ENCODE measurements at places on chromosomes 16 and 17.

GRCh38 chr17:65219124-65219523 is 82.0 kb downstream of the RGS9 start:
- no peak for DNase-seq

DNA sequence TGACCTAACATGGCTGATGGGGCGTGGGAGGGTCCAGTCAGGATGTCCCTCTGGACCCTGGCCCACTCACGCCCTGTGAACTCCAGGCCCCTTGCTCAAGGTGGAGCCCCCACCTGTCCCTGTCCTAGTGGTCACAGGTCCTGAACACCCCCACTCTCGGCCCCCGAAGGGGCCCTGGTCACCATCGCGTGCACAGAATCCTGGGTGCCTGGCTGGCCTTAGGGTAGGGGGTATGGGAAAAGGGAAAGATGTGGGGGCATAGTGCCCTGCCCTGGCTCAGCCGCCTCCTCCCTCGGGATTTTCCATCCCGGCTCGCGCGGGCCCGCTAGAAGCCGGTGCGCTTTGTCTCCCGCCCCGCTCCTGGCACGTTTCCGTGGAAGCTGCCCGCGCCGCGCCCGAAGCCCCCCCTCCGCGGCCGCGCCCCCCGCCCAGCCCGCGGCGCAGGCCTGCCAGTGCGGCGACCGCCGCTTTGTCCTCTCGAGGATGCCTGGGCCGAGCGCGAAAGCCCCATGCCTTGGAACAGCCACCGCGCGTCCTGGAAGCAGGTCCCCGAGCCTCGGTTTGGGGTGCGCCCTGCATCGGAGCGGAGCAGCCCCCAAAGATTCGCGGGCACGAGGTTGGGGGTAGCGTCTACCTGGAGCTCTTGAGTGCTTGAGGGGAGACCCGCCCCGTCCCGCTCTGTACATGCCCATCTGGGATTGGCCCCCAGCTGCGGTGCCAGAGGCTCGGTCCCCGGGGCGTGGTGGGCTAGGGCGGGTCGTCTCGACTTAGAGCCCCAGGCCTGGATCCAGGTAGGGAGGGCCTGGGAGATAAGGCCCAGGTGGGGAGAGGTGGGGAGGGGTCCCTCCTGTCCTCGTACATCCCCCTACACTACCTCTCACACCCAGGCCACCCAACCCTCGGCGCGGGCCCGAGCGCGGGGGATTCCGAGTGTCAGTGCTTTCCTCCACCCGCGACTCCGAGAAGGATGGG is 1.3 kb downstream of the SMPD3 start:
- no peak for DNase-seq

GRCh38 chr17:1713878-1714426 is 3.8 kb upstream of the TLCD2 start:
- DNase-seq: peak; percentile 43

- DNase-seq: peak; percentile 68
Measured at GRCh38 chr16:30053376-30054015, 12.1 kb upstream of the ALDOA start.

DNA sequence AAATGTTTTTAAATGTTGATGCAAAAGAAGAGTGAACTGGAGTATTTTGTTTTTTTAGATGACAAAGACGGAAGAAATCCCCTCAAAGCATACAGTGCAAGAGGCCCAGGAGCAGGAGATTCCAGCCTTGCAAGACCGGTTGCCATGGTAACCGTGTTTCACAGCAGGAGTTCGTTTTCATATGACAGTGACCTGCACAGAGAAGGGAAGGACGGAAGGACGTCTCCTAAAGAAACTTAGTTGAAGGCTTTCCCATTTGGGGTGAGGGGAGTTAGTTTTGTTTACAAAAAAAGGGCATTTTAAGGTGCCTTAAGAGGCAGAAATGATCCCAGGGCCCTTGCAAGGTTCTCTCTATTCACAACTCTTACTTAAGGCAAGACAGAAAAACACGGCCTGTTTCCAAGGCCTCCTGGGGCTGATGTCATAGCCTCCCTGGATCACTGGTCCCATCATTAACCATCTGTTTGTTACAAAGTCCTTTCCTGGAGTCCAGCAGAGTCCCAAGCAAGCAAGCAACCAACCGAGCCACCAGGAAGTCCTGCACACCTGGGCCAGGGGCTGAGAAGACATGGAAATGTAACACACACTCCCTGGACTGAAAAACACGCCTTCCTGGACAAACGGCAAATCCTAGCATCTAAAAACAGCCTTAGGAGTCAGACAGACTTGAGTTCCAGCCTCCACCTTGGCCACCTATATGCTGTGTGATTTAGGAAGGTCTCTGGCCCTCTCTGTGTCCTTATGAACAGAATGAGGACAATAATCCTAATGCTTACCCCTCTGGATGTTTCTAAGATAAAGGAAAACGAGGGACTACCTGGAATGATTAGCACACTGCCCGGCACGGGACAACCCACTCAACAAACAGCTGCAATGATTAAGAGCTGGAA is 30.3 kb upstream of the RPH3AL start:
- DNase-seq: peak; percentile 21

- no peak for DNase-seq
Measured at GRCh38 chr16:85651629-85652430, 36.9 kb downstream of the GINS2 start.

GRCh38 chr17:82380860-82381702 is 9.5 kb downstream of the UTS2R start:
- DNase-seq: no peak

DNA sequence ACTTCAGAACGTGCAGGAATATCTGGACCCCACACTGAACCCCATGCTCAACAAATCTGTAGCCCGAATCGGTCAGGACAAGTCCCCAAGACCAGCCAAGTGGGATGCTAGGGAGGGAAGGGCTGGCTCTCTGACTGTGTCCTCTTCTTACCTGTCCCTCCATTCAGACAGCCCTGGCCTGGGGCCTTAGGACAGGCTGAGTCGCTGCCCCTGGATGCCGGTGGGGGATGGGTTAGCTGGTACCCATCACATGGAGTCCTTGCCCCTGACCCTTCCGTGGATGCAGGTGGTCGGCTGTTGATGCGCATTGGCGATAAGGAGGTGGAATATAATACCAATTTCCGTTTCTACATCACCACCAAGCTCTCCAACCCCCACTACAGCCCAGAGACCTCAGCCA is 16.0 kb upstream of the KDM6B start:
- DNase-seq: no peak

Measured in KBM-7 (cell line).